ENCODE measurements at places on chromosomes 4 and X.

DNA sequence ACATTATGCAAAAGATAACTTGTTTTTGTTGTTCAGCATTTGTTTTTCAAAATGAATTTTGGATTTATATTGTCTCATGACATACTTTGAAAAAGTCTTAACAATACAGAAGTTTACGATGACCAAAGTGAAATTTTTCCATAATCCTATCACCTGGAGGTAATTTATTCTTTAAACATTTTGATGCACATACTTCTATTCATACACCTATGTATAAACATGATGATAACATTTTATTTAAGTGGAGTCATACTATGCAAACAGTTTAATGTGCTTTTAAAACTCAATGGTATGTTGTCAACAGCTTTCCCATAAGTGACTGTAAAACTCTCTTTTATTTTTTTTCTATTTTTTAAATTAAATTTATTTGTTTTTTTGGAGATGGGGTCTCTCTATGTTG lies 65.0 kb downstream of the STAG2 start:
- DNase-seq: no peak

- peak; percentile 19 for DNase-seq
Observed at GRCh38 chr4:35772291-35772690, 472.0 kb downstream of the ARAP2 start.

- no peak for DNase-seq
Observed at GRCh38 chr4:134687646-134688628, 486.3 kb upstream of the PABPC4L start.

DNA sequence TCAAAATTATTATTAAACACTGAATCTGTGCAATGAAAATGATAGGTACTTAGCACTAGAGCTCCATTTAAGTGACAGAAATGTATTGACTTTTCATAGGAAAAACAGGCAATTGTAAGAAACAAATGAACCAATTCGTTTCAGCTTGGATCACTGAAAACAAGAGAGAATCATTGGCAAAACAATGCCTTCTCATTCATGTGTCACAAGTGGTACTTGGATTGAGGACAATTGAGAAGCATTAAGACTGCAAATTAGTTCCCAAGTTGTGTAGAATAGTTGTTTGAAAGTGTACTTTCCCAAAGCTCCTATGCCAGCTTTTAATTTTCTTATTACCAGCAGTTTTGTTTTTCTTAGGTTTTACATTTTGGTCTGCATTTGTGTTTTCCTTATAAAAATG lies 20.6 kb downstream of the CNKSR2 start:
- no peak for DNase-seq

DNA sequence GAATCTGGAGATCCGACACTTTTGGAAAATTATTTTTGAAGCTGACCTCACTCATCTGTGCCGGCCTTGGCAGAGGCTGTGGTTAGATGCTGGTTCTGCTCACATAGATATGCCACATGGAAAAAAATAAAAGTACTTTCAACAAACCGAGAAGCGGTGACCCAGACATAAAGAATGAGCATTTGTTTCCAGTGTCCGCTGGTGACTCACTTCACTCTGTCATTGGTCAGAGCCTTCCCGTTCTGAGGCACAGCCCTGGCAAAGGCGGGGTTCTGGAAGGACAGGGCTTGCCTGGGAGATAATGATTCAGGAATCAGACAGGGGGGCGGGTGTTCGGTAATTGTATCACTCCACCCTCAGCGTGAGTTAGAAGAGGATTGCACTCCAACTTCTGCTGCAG lies 172.4 kb upstream of the MXRA5 start:
- DNase-seq: peak; percentile 12

DNA sequence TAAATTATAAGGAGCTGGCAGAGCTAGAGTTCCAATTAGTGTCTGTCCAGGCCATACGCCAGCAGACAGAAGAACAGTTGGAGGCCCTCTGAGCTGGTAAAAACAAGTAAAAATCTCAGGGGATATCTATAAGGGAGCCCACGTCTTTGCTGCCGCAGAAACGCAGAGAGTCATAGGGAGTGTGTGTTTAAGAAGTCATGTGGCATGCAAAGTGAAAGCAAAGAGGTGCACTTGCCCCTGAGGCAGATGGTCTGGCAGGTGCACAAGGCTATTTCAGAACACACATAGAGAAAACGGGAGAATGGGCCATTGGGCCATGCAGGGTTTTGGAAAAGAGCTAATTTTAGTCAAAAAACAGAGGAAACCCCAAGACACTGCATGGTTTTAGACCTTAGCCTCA lies 92.7 kb downstream of the NAP1L3 start:
- no peak for DNase-seq

DNA sequence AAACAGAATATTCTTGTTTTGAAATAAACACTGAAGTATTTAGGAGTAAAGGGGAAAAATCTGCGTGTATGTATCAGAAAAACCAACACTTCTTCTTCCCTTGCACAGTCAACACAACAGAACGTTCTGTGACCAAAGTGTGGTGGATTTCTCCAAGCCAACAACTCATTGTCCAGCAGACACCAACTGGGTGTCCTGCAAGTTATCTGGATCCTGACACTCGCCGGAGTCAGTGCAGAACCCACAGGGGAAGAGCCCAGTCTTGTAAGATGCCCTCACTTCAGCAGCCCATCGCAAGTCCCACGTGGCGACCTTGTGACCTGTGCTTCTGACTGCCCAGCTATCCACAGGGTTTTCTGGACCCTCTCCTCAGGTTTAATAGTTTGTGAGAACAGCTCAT lies 630.7 kb upstream of the ZFP42 start:
- no peak for DNase-seq

GRCh38 chrX:50813843-50814661 lies at the start of gene SHROOM4:
Gene SHROOM4, minus strand, starts transcription at chrX:50814194. Its CDS starts 176 bp downstream, at chrX:50814018.
- no peak for DNase-seq

DNA sequence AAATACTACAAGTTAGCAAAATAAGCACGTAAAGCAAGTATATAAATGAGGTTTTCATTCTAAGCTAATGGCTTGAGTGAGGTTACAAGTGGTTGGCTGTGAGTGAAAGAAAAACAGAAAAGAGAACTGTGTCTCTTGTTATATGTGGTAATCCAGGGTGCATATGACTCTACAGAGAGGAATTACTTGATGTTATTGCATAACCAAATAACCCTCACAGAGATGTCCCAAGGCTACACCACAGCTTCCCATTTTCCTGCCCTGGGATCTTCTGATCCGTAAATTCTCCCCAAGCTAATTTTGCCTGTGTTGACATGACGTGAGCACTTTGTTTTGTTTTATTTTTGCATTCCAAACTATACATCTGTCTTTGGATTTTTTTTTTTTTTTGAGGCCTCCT lies 470.0 kb upstream of the INTU start:
- DNase-seq: no peak

DNA sequence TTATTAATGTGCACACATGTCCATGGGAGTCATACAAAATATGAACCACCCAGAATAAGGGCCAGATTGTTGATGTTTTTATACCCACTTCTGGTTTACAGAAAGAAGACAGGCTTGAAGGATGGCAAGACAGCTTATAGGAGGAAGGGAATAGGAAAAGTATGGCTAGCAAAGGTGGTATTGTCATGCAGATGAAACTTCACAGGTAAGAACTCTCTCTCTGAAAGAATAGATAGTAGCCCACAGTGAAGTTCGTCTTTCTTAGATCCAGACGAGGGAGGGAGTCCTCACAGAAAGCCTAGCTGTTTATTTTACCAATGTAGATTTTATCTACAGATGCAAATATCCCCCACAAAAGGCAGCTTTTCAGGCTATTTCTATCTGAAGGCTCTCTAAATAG lies 43.7 kb upstream of the SPIN4 start:
- DNase-seq: no peak

DNA sequence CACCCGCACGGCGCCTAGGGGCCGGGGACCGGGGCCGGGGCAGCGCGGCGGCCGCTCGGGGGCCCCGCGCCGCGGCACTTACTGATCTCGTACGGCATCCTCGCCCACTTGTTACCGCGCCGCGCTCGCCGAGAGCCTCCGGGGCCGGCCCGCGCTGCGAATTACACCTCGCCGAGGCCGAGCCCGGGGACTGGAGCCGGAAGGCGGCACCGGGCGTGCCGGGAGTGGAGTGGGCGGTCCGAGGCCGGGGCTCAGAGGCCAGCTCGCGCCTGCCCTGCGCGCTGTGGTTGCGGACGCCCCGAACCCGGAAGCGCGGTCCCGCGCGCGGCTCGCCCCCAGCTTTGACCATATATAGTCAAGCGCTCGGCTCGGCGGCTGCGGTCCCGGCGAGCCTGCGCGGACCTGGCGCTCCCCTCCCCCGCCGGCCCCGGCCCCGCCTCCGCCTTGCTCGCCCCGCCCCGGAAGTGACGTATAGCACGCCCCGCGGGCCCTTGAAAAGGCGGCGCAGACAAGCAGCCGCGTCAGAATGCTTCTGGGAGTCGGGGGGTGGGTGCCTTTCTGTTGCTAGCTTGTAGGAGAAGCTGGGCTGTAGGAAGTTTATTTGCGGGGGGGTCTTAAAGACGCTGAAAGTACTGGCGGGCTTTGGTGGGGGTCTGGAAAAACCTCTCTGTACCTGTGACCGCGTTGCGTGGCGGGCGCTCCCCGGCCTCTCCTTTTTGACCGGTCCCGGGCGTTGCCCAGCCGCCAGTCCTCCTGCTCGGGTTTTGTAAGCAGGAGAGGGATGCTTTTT lies at the start of gene WDR1:
TSS of gene WDR1 (minus strand) at position 231 of the 790 bp plus-strand sequence. CDS start at position 98, 133 bp downstream.
- peak; percentile 77 for DNase-seq

DNA sequence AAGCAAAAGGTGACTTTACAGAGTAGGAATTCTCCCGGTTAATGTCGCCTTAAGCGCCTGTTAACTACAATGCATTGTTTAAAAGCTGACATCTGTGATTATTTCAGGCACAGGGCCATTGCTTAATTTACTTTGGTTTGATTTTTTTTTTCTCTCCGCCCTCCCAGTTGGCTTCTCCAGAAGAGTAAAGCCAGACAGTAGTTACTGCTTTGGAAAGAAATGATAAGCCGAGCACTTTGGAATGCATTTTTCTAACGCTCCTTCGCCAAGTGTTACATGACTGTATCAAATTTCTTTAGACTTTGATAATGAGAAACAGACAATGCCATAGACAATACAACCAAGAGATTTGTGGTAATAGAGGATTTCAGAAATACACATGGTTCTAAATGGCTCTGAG lies 383.0 kb upstream of the TENM3 start:
- DNase-seq: no peak

DNA sequence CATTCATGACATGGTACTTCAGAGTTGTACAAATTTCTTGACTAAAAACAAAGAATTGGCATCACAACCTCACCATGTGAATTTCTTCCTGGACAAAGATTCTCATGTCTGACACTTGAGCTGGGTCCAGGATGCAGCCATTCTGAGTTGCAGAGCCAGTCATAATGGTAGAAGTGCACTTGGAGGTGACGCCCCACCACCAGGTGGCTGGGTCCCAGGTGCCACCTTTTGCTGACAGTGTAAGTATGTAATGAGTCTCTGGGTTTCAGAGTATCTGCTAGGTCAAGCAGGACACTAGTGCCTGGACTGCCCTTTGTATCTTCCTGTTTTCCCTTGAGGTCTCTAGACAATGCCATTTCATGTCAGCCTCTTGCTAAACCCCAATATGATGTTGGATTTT lies 36.6 kb upstream of the WDR1 start:
- DNase-seq: no peak
